KBM-7 (cell line): ENCODE measurements at places on chromosomes 2 and 18.

- no peak for DNase-seq
Measured at GRCh38 chr2:170660409-170660808, 54.7 kb upstream of the SP5 start.

DNA sequence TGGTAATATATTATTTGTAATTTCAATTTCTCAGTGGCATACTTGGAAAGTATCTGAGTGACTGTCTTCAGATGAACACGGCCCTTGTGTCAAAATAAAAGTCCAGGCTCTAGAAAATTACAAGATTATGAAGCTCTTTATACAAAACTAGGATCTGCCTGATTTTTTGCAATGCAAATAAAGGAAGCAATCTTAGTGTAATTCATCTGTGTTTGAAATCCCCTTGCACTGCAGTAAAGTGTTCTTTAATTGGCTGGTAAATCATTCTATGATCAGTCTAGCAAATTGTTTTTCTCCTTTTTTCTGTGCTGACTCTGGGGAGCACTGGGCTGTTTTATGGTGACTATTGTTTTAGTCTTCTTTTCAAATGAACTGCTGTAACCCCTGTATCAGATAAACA lies 1039.0 kb downstream of the SOCS6 start:
- DNase-seq, result no peak

- no peak for DNase-seq
Measured at GRCh38 chr2:41940060-41940744, 107.6 kb upstream of the PKDCC start.

- DNase-seq, result no peak
Measured at GRCh38 chr2:220334210-220334609, 706.8 kb downstream of the SLC4A3 start.

DNA sequence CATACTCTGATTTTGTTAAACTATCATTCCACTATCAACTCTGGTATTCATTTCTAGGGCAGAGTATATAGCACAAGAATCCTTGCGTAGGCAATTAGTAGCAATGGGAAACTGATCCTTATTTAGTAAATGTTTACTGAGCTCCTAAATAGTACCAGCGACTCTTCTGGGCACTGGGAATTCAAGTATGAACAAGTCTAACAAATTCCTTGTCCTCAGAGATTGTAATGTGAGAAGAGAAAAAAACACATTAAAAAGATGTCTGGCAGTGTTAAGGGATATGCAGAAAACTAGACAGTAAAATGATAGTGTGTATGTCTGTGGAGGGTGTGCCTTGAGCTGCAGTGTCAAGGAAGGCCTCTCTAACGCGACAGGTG lies 721 bp downstream of the METTL5 start:
- DNase-seq, result no peak

GRCh38 chr2:44944952-44945612 lies 3.6 kb downstream of the SIX3 start:
- DNase-seq, result no peak

DNA sequence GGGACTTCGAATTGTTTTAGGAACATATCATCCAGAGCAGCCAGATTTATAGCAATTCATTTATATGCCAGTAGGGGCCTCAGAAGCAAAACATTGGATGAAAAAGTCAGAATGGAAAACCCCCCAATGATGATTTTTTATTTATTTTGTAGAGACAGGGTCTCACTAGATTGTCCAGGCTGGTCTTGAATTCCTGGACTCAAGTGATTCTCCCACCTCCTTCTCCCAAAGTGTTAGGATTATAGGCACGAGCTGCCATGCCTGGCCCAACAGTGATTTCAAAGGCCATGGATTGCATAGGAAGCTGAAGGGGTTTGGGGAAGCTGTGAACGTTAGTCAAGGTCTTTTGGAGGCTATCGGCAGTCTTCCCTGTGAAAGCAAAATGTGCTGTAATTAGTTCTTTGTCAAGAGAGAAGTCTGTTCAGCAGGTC lies 21.9 kb upstream of the MCFD2 start:
- no peak for DNase-seq
